Umbilical cord (tissue), 2 donors: ENCODE measurements at places on chromosomes 12 and 14.
A peak's percentile ranks its signal among the peaks of the same experiment; 100 is the strongest.

DNA sequence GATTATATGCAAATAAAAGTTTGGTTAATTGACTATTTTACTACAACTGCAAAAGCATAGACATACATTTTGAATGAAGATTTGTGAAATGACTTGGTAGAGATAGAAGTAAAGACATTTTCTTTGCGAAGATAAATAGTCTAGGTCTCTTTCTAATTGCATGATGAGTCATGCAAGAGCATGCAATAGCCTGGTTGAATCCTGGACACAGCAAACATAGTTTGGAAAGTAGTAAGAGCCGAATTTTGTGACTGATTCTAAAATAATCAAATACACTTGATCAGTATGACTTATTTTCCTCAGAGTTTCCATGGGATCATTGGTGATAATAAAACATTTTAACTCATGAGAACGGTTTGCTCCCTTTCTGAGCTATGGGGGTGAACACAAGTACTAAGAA is 27.7 kb upstream of the CAND1 start:
- DNase-seq, result no peak

GRCh38 chr14:74653386-74654138 is 41.5 kb upstream of the LTBP2 start:
- DNase-seq, result no peak

DNA sequence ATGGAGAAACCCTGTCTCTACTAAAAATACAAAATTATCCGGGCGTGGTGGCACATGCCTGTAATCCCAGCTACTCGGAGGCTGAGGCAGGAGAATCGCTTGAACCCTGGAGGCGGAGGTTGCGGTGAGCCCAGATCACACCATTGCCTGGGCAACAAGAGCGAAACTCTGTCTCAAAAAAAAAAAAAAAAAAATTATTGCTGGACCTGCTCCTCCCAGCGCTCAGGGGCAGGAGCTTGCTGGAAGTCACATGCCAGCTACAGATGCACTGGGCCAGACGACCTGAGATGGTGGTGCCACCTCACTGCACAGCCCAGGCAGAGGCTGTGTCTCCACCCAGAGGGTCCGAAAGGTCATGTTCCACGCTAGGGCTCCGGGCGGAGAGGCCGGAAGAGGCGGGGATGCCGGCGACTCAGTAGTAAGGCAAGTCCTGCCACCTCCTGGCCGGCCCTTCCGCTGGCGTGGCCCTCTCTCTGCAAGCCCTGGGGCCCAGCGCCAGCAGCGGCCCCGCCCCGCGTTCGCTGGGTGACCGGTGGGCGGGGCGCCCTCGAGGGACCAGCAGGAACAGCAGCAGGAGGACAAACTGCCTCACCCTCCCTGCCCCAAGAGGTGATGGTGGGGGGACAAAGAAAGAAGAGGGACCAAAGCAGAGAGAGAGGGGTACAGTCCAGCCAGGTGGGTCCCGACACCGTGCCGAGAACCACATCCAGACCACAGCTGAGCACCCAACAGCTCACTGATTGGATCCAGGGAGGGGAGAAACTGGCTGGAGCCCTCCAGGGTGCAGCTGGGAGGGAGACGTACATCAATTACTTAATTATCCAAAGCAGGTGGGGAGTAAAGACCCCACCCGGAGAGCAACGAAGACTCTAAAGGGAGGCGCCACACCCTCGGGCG is 3.6 kb upstream of the RHOF start:
- peak; percentile 86 for DNase-seq

DNA sequence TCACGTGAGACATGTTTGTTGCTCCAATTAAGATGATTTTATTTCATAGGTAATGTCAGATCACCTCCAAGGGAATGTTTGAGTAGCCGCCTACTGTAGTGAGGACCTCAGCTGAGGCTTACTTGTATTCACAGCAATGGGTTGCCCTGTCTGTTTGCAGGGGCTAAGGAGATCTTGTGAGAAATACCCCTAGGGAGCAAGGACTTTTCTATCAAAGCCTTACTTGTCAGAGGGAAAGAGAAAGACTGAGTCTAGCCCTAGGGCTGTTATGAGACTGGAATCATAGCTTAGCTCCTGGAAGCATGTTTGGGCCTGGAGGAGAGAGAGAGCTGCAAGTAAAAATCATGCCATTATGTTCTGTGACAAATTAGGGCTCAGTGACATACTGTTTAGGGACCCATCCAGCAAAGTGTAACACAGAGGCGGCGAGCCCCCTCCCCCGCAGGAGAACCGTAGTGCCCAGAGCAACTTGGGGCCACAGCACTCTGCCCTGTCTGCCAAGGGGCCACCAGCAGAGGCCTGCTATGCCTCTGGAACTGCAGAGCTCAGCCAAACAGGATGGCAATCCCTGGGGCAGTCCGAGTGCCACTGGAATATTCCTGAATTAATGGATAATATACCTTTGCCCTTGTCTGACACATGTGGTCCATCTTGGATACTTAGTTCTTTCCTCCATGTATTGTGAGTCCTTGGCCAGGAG is 178.8 kb downstream of the DACT1 start:
- no peak for DNase-seq

- DNase-seq, result peak; percentile 77
Observed at GRCh38 chr14:23929822-23930294, 23.7 kb upstream of the DHRS4 start.

DNA sequence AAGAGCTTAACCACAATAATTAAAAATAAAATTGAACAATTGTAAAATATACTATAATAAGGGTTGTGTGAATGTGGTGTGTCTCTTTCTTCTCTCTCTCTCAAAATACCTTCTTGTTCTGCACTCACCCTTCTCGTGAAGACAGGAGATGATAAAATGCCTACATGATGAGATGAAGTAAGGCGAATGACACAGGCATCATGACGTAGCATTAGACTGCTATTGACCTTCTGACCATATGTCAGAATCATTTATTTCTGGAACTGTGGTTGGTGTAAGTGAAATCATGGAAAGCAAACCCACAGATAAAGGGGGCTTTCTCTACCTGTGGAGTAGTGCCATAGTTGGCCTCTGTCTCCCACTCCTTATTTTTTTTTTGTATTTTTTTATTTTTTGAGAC is 37.8 kb upstream of the NUAK1 start:
- DNase-seq, result no peak

- peak; percentile 78 for DNase-seq
Observed at GRCh38 chr14:59254911-59255545, 66.6 kb downstream of the DAAM1 start.

DNA sequence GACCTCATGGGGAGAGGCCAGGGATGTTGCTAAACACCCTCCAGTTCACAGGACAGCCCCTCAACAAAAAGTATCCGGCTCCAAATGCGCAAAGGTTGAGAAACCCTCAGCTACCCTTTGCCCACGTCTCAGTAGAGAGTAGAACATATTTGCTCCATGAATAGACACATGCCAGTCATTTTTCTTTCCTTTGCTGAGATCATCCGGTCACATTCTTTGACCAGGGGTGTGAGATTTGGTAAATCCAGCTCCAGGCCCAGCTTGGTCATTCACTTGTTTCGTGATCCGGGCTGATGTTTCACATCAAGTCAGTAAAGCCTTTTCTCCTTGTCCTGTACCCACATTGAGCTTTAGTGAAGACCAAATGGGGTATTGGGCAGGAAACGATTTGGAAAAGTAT is 83.6 kb upstream of the LHX5 start:
- no peak for DNase-seq

GRCh38 chr12:77062846-77063461 is 2.4 kb downstream of the E2F7 start:
- no peak for DNase-seq

DNA sequence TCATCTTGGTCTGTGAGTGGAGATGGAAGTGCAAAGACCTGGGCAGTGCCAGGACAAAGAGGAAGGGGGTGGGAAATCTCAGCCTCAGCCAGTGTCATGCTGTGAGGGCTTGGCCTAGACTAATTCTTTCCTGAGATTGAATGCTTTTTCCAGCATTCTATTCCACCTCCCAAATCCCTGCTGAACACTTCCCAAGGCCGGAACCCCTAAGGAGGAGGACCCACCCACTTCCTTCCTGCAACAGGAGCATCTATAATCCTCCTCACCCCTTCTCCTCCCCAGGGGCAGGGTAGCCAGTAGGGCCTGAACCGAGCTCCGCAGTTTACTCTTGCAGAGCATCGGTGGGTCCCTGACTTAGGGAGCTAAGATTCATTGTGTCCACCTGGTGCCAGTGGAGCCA is 3.2 kb downstream of the PLEKHD1 start:
- no peak for DNase-seq

DNA sequence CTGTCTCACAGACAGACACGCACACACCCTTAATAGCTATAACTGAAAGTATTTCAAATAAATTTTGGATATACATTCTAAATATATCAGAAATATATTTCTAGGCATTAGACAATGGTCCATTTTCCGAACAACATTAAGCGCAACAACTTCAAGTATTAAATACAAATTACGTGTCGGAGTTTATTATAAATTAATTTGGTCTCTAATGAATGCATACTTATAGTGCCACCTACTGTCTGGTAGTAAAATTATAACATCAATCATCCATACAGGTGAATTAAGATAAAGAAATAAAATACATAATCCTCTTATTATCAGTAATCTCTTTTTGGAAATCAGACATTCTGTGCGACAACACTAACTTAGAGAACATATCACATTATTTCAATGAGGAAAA is 27.2 kb upstream of the CMAS start:
- DNase-seq, result no peak

- DNase-seq, result no peak
Observed at GRCh38 chr14:64401949-64402348, 13.8 kb downstream of the MTHFD1 start.

DNA sequence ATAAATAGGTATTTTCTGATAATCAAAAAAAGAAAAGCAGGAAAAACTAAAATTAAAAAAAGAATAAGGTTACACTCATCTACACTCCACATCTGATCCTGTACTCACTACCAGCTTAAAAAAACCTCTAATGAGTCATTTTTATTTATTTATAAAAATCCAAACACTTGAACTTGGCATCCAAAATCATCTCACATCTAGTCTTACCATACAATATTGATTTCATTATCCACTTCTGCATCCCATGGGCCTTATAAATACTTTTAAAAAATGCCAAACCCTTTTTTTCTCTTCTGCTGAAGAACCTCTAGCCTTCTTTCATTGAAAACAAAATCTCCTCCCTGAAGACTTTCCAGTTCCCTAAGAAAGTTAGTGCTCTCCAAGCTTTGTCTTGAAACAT is 109.7 kb downstream of the TMTC3 start:
- DNase-seq, result no peak

DNA sequence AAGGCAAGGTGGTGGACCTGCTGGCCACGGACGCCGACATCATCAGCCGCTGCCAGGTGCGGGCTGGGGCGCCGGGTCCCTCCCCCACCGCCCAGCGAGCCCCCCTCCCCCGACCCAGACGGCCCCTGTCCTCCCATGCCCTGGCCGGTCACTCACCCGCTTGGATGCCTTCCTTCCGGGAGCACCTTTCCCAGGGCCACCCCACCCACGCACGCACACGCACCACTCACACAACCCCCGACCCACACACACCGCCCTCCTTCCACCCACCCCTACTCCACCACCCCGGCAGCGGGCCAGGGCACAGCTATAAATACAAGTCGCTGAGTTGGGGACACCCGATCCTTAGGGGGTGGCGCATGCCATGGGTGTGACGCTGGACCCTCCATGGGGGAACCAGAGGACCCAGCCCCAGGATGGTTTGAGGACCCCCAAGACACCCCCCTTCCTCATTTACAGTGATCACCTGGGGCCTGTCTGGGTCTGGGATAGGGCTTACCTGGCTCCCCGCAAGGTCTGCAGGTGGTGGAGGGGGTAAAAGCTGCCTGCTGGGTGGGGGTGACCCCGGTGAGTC is 465 bp downstream of the ADSS1 start:
- no peak for DNase-seq

DNA sequence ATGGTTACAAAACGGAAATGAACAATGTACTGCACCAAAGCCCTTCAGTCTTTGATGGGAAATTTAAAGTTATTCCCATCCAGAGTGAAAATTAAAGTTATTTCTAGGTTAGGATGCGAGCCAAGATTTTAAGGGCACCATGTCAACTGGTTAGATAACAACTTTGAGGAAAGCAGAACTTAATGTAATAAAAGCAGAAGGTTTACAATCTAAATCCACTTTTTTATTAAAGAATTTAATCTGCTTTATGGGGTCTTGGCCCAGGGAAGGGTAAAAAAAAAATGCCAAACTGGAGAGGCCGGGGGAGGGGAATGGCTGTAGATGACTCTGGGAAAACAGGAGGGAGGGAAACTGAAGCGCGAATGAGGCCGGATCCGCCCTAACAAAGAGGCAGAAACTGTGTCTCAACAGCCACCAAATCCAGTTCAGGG is 108.2 kb upstream of the ATF7IP start:
- no peak for DNase-seq

DNA sequence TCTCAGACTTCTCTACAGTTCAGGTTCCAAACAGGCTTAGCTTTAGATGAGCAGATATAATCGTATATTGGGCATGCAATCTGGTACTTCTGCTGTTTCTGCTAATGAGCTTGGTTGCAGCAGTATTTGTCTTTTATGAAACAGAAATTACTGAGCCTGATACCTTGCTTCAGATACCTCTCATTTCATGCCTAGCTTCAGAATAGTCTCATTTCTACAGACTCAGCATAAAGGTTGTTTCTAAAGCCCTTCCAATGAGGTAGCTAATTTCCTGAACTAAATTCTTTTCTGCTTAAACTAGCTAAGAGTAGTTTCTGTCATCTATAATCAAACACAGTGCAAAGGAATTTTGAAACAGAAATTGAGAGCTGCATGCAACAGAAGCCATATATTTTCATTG is 275.0 kb upstream of the KITLG start:
- no peak for DNase-seq

DNA sequence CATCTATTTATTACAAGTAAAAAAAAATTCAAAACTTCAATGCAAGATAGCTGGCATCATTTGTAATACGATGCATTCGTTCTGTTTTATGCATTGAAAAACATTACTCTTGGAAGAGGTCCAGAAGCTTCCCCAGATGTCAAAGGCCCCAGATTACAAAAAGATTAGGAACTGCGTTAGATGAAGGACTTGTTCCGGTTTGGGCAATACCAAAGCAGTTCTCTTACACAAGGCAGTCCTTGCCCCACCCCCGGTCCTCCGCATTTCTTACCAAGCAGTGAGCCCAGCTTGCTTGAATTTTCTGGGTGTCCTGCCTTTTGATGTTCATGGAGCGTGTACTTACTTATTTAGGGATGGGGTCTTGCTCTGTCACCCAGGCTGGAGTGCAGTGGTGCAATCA is 4.8 kb upstream of the HVCN1 start:
- DNase-seq, result peak; percentile 42

GRCh38 chr14:58200480-58200841 is 512 bp downstream of the ACTR10 start:
- no peak for DNase-seq

DNA sequence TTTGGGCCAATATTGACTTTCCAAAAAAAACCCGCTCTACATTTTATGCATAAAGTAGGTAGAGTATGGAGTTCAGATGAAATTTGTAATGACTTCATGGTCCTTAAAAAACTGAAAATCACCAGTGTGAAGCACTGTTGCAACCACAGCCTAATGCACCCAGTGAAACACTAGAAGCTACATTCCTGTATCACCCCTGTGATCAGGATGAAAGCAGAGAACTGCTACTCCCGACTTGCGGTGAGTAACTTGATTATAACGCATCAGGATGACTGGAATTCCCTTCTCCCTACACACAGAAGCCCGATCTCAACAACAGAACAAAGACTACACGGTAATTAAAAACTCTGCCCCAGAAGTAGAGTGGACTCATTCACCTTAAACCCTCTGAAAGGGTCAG is 33.8 kb downstream of the SPTB start:
- DNase-seq, result no peak
